ENCODE measurements at places on chromosomes 1 and 21. TPM values are rescaled to one million over a fixed set of nuclear protein-coding genes. Genes with fewer than 3 reads are reported as not detected.

- DNase-seq = no peak
Observed at GRCh38 chr1:61992257-61992656, 202.4 kb upstream of the L1TD1 start.

- no peak for DNase-seq
Observed at GRCh38 chr1:73161418-73161817, 879.1 kb upstream of the NEGR1 start.

ZNF683 gene
- polyA plus RNA-seq = not detected

RIIAD1 gene
- polyA plus RNA-seq = 11.8 TPM

DCAF6 gene
- polyA plus RNA-seq = 124 TPM

GRCh38 chr1:183470961-183471742, 1.1 kb upstream of the SMG7 start:
- peak; percentile 89 for DNase-seq

DNA sequence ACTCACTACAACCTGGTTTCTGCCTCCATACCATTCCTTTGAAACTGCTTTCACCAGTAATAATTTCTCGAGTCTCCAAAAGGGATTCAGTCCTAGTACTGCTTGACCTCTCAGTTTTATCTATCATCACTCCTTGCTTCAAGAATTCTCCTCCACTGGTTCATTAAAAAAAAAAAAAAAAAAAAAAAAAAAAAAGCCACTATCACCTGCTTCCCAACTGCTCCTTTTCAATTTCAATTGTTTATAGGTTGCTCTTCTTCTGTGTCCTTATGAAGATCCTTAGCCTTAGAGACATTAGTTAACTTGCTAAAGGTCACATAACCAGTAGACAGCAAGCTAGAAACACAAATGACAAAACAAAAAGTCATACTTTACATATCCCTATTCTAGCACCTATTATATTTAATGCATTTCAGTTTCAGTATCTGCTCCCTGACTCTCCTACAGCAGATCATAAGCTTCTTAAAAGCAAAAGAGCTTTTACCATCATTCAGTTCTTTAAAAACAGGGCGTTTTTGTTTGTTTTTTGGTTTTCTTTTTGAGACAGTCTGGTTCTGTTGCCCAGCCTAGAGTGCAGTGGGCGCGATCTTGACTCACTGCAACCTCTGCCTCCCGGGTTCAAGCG, 7.1 kb downstream of the NRDC start:
- no peak for DNase-seq

TINAGL1 gene
- 186 TPM for polyA plus RNA-seq

DNA sequence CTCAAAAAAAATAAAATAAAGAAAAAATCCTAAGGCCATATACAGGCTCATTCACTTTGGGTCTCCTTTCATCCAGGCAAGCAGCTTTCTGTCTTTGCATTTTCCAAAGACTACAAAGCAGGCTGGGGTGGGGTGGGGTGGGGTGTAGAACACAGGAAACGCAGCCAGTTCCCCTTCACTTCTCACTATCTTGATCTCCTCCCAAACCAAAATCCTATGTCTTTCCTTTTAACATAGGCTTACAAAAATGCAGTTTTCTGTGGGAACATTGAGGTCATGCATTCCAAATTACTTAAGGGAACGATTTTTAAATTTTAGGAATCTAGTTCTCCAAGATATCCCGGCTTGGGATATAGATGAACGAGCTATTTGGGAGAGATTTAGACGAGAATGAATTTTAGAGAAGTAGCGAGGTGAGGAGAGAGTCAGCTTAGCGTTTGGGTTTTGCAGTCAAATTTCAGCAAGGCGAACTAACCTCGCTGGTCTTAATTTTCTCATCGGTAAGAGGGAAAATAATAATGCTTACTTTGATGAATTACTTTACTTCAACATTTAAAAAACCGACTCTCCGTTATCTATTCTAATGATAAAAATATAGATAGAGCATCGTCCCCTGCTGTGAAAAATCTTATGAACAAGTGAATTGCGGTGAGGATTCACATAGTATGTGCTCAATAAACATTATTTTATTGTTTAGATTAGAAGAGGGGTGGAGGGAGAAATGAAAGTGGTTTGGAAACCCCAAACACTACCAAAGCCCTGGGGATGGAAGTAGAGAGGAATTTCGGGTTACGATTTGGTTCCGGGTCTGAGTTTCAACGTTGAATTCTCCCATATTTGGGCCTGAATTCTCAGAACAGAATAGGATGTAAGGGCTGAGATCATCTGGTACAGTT, 735 bp upstream of the STX12 start:
- DNase-seq = no peak

ST6GALNAC5 gene
- polyA plus RNA-seq = 1.5 TPM

GRCh38 chr1:60678391-60678790, 404.0 kb upstream of the NFIA start:
- DNase-seq = no peak

CD2 gene
- polyA plus RNA-seq = 0.59 TPM

DNA sequence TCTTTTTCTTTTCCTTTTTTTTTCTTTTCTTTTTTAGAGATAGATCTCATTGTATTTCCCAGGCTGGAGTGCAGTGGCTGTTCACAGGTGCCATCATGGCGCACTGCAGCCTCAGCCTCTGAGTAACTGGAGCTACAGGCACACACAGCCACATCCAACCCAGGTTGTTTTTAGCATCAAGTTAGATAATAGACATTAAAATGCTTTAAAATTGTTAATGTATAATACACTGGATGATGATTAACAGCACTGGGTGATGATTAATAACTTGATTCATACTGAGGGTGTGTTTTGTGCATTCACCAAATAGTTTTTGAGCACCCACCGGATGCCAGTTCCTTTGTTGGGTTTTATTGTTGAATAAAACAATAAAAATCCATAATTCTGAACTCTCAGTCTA, 75.2 kb downstream of the BEND5 start:
- DNase-seq = no peak

TNFRSF8 gene
- 2.6 TPM for polyA plus RNA-seq

DNA sequence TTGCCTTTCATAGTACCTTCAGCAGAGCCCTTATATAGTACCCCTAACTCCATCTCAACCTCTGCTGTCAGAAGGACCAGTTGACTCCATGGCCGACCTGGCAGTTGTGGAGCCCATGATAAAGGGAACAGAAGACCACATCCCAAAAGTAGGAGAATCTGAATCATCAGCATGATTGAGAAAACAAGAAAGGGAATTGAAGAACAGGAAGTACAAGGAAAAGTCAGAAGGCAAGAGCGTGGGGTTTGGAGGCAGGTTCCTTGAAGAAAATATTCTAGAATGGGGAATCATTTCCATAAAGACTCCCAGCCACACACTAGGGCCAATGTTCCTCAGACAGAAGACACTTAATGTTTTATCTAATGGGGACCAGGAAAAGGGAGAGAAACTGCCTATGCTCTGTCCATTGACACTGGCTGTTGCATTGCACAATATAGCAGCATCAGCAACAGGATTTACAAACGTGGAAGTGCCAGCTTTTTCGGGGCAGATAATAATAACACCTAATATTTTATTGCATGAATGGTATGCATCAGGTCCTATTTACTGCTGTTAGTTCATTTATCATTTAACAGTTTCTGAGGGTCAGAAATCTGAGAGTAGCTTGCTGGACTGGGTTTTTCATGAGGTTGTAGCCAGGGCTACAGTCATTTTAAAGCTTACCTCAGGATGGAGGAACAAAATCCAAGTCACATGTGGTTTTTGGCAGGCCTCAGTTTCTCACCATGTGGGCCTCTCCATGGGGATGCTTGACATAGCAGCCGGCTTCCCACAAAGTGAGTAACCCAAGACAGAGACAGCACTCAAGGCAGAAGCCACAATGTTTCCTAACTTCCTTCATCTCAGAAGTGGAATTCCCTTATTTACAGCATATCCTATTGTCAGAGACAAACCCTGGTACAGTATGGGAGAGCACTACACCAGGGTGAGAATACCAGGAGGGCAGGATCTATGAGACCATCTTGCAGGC, 483.4 kb downstream of the PLPP3 start:
- DNase-seq = no peak

IGSF3 gene
- polyA plus RNA-seq = 5.0 TPM

DCDC2B gene
- 0.05 TPM for polyA plus RNA-seq

GRCh38 chr1:110341146-110341871, 2.1 kb downstream of the RBM15 start:
- no peak for DNase-seq

KRTAP19-4 gene
- not detected for polyA plus RNA-seq

ATP6V1G3 gene
- polyA plus RNA-seq = not detected

GRCh38 chr21:27804515-27804914, 837.6 kb upstream of the ADAMTS5 start:
- no peak for DNase-seq
